Activated CD4-positive, alpha-beta T cell treated with anti-CD3 and anti-CD28 coated beads for 36 hours (primary cell): ENCODE measurements at places on chromosomes 6 and 20. TPM values are rescaled to one million over a fixed set of nuclear protein-coding genes. Genes with fewer than 3 reads are reported as not detected.

The KCNQ2 gene
- not detected for total RNA-seq

The SLC22A2 gene
- not detected for total RNA-seq

The CRISP2 gene
- total RNA-seq = not detected

The ERVFRD-1 gene
- not detected for total RNA-seq

The SAPCD1 gene
- total RNA-seq = 12.2 TPM

The PSORS1C1 gene
- total RNA-seq = 0.33 TPM

The GLP1R gene
- total RNA-seq = 0.94 TPM

The GRM4 gene
- total RNA-seq = not detected

The CD24 gene
- total RNA-seq = 0.21 TPM

GRCh38 chr20:44522841-44523240 is 971 bp upstream of the SERINC3 start:
- no peak for DNase-seq

- DNase-seq = no peak
These were observed 24.5 kb downstream of the BCAS4 start for GRCh38 chr20:50819349-50819748.

DNA sequence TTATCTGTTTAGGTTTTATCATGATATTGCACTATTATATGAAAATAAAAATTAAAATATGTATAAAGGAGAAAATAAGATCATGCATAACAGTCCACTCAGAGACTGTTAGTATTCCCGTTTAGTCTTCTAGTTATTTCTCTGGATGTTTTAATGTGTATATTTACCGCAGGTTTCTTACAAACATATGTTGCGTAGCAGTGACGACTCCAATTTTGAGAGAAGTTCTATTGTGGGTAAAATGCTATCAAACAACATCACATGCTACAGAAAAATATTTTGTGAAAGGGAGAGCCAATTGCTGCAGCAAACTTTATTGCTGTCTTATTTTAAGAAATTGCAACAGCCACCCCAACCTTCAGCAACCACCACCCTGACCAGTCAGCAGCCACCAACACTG is 72.4 kb upstream of the NXT1 start:
- DNase-seq = no peak

DNA sequence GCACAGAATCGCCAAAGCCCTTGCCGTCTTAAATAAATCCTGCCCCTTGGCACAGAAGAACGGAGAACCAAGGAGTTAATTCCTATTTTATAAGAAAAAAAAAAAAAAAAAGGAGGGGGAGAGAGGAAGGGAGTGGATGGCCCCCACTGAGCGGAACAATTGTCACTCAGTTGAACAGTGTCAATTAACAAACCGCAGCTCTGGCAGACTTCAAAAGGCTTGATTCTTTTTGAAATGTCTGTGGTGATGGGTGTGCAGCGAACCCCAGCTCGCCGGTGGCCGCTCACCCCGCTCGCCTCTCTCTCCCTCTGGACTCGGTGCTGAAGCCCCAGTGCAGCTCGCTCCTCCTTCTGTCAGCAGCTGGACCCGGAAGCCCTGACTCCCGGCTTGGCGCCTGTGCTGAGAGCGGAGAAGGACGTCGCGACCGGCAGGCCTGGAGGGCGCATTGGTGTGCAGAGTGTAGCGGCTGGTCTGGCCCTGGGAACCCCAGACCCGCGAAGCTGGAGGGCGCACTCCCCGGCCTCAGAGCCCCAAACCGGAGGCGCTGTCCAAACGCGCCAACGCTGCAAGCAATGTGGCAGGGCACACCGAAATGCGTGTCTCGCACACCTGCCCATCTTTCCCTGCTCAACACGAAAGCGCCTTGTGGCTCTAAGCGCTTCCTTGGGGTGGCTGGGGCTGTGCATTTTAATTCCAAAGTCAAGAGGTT is 3.4 kb downstream of the LINC00237 start:
- DNase-seq = peak; percentile 59

DNA sequence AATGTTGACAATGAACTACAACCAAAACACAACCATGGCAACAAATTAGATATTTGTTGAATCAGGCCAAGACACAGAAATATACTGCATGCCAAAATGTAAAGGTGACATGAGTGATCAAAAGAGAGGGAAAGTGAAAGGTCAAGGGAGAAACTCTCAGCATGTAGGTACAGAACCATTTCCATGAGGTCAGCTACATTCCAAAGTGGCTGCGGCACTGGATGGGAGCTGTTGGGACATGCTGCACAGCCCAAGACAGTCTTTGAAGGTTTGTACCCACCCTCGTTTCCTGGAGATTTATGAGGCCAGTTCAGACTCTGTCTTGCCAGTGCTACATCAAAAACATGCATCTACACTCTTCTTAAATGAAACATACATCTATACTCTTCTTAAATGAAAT is 579.9 kb downstream of the BMP2 start:
- DNase-seq = no peak

- peak; percentile 35 for DNase-seq
These were observed 760 bp upstream of the IBTK start for GRCh38 chr6:82248273-82248735.

DNA sequence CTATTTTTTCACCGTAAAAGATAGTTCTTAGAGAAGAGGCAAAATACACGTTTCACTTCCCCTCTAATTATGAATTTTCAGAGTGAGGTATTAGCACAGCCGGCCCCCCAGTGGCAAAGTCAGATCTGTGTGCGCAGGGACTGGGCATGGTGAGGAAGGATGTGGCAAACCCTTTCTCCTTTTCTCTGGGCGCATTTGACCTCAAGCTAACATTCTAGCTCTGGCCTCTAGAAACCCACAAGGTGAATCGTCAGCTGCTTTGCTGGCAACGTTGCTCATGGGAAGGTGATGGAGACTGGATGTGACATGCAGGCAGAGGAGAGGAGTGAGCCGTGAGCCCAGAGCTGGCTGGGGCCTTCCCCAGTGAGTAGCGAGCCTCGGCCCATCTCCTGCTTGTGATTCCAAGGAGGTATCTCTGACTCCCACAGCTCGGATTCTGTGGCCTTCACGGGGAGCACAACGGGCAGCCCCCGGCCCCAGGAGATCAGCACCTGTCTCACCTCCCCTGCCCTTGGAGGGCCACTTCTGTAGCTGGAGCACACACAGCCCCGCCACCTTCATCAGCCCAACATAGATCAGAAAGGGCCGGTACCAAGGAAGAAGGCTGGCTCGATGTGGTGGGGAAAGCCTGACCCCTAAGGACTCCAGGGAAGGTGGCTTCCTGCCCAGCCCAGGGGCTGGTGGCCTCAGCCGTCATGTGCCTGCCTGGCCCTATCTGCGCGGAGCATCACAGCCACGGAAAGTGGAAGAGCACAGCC is 152.8 kb downstream of the TAF4 start:
- no peak for DNase-seq

- peak; percentile 20 for DNase-seq
These were observed 24.9 kb downstream of the DPPA5 start for GRCh38 chr6:73329201-73329600.

- DNase-seq = no peak
These were observed 340.7 kb downstream of the ADGRB3 start for GRCh38 chr6:68975816-68976215.

GRCh38 chr6:97841763-97842162 is 558.7 kb upstream of the MMS22L start:
- no peak for DNase-seq

DNA sequence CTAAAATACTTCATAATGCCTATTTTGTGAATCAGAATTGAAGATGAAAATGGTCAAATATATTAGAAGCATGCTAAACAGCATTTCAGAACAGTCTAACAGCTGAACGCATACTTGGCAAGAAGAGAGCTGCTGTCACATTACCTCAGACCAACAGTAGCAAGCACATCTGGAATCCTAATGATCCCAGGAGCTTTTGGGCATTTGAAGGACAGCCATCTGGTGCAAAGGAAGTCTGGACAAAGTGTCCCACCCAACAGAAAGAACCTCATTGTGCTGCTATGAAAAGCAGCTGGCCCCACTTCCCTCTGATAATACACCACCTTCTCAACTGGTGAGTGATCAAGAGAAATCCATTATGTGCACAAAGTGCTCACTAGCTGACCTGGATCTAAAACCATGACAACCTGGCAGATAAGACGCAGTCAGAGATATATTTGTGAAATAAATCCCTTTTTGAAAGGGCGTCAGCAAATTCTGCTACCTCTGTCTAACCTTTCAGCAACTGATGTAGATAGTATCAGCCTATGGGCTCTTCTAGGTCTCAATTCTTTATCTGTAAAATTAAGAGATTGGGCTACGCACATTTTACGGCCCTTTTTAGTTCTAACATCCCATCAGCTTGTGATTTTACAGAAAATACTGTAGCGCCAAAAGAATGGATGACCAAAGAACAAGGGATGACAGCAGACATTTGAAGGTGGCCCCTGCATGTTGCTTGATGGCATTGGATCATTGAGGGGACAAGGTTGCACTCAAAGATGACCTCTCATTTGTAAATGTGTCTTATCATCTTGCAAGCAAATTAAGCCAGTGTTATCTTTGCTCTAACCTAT is 78.7 kb downstream of the SGK1 start:
- DNase-seq = no peak

DNA sequence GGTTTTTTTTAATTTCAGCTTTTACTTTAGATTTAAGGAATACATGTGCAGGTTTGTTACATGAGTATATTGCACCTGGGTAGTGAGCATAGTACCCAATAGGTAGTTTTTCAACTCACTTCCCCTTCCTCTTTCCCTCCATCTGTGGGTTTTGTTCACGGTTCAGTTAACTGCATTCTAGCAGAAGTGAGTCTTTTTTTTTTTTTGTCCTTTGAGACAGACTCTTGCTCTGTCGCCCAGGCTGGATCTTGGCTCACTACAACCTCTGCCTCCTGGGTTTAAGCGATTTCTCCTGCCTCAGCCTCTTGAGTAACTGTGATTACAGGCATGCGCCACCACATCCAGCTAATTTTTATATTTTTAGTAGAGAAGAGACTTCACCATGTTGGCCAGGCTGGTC is 8.7 kb downstream of the UBR2 start:
- no peak for DNase-seq

GRCh38 chr6:6803180-6803977 is 214.9 kb downstream of the LY86 start:
- DNase-seq = peak; percentile 65

GRCh38 chr6:38113825-38114576 is 294.5 kb downstream of the ZFAND3 start:
- DNase-seq = peak; percentile 15

- DNase-seq = no peak
These were observed 42.0 kb downstream of the TRDN start for GRCh38 chr6:123594776-123595175.

GRCh38 chr20:35772563-35773058 is 796 bp downstream of the PHF20 start:
- DNase-seq = no peak

DNA sequence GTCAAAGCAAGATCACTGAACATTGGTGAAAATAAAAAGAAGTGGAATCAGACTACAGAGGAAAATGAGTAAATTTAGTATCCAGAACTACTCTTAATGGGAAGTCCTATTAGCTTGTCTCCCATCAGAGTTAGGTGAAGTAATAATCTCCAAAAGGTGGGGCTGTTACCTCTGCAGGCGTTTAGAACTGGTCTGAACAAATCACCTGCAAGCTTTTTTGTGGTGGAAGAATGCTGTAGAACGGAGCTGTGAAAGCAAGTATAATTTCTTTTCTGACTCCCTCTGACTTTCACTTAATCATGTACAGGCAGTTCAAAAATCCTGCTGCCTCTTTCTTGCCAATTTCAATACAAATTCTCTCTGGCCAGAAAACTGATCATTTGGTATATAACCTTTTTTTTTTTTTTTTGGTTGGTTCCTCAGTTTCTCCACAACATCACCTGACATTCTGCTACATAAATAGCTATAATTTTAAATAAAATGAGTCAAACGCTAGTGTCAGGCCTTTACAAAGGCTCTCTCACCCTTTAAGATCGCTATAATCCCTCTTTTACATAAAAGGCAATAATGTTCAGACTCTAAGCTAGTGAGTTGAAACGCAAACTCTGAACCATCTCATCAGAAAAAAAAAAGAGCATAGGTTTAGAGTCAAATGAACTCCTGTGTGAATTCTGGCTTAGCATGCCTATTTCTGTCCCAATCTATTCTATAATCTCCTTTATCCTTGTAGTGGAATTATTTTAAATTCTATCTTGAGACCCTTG is 38.8 kb downstream of the CITED2 start:
- DNase-seq = no peak

GRCh38 chr20:50277064-50277415 is 86.4 kb downstream of the CEBPB start:
- no peak for DNase-seq

DNA sequence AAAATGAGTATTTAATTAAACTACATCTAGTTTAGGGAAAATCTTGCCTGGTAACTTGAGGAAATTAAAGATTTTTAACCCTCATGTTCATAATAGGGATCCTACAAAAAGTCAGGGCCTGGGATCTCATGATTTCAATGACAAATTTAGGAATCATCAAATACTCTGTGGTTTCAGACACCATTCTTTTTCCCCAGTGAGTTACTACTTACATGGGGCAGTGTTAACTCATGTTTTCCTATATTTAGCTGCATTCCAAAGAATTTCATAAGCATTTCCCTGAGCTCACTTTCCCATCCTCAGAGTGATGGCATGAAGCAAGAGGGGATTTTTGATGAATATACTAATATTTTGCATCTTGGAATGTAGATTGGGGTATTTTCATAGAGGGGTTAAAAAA is 321.7 kb downstream of the CENPW start:
- DNase-seq = no peak

- DNase-seq = peak; percentile 80
These were observed 115.4 kb downstream of the OPRM1 start for GRCh38 chr6:154154389-154154967.

- DNase-seq = no peak
These were observed 1.1 kb upstream of the IL17F start for GRCh38 chr6:52245425-52245824.

GRCh38 chr6:11101417-11101816 is 7.8 kb downstream of the SMIM13 start:
- no peak for DNase-seq

- DNase-seq = no peak
These were observed 7.6 kb downstream of the CD93 start for GRCh38 chr20:23078351-23079015.

DNA sequence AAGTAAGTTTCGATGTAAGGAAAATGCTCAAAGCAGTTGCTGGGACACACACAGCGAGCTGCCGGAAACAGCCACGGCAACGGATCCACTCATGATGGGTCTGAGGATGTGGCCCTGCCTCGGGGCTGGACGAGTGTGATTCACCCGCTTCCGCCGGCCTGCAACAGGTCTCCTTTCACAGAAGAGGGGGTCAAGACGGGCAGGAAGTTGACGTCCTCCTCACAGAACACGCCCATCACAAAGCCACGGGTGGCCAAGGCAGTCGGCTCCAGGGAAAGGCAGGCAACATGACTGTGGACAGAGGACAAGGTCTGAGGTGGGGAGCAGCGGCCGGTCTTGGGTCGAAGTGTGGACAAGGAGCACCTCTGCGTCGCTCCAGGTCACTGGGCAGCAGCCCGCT is 29.9 kb upstream of the SMOC2 start:
- no peak for DNase-seq

DNA sequence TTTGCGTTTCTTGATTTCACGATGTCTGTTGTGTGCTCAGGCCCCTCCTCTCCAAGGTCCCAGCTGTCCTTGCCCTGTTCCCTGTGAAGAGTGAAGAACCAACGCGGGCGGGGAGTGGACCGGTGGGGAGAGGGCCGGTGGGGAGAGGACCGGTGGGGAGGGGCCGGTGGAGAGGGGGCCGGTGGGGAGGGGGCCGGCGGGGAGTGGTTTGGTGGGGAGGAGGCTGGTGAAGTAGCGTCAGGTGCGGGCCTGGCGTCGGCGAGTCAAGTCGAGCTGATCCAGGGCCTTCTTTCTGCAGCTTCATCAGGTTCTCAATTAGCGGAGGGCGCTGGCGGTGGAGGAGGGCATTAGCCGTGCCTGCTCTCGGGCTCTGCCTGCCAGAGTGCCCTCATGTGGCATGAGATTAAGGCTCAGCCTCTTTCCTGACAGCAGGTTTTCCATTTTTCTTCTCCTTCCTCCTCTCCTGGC is 21.2 kb upstream of the BHLHE23 start:
- peak; percentile 59 for DNase-seq
